Cortex of kidney (tissue), 1 donor: ENCODE measurements at places on chromosomes 13 and 19.
A peak's percentile ranks its signal among the peaks of the same experiment; 100 is the strongest.

DNA sequence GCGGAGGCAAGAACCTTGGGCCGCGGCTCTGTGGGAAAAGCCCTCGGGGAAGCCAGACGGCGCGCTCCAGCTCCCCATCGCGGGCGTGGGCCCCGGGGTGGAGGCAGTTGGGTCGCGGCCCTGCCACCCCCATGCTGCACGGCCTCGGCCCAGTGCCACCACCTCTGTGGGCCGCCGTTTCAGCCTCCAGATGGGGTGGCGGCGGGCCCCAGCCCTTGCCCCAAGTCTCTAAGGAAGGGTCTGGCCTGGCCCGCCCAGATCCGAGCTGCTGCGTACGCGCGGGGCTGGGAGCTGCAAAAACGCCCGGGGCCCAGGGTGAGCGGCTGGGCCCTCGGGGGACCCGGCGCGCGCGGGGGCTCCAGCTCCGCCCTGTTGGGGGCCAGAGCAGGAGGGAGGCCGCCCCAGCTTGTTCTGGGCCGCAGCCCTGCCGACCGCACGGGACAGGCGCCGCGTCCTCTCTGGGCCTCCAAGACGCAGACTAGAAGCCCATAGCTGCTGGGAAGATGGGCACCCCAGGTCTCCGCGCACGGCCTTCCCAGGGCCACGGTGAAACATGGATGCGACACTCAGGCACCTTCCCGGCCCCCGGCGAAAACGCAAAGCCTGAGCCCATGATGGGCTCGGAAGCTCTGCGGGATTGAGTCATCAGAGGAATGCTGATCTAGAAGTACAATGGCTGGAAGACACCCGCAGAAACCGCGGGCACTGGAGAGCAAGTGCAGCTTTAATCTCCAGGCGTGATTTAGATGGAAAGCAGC, 110.1 kb downstream of the KCTD15 start:
- no peak for DNase-seq

DNA sequence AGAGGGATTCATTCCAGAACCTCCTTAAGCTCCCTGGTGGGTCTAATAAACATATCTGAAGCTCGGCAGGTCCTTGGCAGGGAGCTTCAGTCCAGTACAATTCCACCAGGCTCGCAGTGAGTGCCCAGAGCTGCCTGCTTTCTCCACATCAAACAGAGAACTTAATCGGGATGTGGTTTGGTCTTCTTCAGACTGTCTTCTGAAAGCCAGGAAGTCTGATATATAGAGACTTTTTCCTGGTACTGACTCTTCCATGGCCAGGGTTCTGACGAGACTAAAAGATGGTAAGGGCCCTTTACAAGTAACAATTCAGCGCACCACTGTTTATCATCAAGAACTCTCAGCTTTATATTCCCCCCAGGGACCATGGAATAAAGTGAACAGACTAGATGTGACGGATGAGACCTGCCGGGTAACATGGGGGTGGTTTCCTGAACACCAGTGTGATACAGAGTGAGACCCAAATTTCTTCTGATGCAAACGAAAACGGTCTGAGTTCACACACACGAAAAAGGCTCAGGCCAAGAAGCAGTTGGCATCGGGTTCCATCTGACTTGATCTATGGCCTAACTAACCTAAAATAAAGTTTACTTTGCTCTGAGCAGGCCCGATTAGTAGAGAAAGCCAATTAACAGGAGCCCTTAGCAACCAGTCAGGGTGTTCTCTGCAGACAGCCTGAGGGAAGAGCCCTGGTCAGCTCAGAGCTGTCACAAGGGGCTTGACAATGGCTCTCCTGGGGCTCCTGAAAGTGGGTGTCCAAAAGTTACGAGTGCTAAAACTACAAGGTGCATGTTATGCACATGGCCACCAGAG, 29.0 kb downstream of the RANBP3 start:
- DNase-seq, result no peak

GRCh38 chr13:74158571-74159352, 24.6 kb upstream of the KLF12 start:
- DNase-seq, result no peak

DNA sequence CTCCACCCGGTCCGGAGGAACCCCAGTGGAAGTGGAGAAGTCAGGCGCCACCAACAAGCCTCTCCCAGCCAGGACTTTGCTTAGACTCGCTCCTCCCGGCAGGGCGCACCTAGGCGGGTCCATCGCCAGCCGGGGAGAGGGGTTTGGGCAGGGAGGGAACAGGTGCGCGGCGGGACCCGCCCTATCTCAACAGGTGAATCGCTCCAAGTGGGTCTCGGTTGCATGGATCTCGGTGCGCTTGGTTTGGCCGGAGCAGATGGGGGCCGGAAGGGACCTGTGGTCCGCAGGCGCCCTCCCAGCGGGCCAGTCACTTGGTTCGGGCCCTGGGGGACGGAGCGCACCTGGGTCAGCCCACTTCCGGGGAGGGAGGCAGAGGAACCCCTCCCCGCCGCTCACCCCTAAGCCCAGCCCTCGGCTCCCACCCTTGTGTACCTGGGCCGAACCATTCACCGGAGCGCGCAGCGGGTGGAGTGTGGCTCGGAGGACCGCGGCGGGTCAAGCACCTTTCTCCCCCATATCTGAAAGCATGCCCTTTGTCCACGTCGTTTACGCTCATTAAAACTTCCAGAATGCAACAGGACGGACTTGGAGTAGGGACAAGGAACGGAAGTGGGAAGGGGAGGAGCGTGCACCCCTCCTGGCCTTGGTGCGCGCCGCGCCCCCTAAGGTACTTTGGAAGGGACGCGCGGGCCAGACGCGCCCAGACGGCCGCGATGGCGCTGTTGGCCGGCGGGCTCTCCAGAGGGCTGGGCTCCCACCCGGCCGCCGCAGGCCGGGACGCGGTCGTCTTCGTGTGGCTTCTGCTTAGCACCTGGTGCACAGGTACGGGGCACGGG, at the start of gene LSR:
Gene LSR (plus strand): TSS at position 693 of the 836 bp plus-strand sequence. CDS start 21 bp downstream, at position 714.
- no peak for DNase-seq

DNA sequence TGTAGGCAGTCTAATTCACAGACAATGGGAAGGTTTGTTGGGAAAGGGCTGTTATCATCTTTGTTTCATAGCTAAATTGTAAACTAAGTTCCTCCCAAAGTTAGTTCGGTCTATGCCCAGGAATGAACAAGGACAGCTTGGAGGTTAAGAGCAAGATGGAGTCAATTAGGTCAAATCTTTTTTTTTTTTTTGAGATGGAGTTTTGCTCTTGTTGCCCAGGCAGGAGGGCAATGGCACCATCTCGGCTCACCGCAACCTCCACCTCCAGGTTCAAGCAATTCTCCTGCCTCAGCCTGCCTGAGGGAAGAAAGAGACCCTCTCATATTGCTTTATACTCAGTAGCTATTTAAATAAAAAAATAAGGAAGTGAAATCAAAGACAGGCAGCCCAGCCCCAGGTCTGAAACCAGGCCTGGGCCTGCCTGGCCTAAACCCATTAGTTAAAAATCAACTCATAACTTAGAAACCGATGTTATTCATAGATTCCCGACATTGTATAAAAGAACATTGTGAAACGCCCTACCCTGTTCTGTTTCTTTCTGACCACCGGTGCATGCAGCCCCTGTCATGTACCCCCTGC, 297.4 kb upstream of the SGCG start:
- DNase-seq, result no peak

DNA sequence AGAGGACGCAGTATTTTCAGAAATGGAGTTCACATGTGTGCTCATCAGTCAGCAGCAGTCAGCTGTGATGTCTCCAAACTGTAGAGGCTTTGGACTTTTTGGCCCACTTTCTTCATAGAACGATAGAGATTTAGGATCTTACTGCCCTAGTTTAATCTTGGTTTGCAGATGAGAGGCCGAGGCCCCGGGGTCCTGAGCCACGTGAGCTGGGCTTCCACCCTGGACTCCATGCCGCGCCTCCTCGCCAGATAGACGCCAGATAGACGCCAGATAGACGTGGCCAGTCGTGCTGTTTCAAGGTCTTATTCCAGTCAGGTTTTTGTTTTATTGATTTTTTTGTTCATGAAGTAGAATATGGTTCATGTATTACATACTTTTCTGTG, 11.7 kb upstream of the MCF2L start:
- DNase-seq, result no peak

- DNase-seq, result no peak
Measured at GRCh38 chr13:98523455-98524102, 53.3 kb downstream of the STK24 start.

GRCh38 chr19:49119411-49120324, at the start of gene PPFIA3:
Gene PPFIA3 (plus strand): TSS chr19:49119544. CDS start chr19:49127874, 8,330 bp downstream.
- no peak for DNase-seq

GRCh38 chr13:22218797-22219196, 547.9 kb downstream of the FGF9 start:
- DNase-seq, result no peak

GRCh38 chr13:80871481-80871880, 530.6 kb upstream of the SPRY2 start:
- no peak for DNase-seq

GRCh38 chr13:98022210-98022609, 68.7 kb downstream of the IPO5 start:
- no peak for DNase-seq

- no peak for DNase-seq
Measured at GRCh38 chr19:47813304-47813994, 8.3 kb upstream of the CRX start.

DNA sequence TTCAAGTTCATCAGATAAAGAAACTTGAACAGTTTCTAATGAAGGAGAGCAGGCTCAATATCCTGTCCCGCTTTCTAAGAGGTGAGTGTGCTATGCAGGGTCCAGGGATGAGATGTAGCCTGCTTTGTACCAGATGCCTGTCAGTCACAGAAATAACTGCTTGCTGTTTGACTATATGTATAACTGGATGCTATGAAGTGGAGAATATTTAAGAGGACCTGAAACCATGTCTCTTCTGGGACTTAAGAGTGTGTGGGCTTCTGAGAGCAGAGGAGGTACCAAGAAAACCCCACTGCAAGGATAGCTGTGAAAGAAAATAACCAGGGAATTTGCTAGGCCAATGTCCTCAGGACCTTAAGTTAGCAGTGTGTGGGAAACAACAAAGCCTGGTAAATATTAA, 246.3 kb upstream of the RFC3 start:
- DNase-seq, result no peak

GRCh38 chr13:70505809-70506208, 397.6 kb upstream of the KLHL1 start:
- DNase-seq, result no peak

DNA sequence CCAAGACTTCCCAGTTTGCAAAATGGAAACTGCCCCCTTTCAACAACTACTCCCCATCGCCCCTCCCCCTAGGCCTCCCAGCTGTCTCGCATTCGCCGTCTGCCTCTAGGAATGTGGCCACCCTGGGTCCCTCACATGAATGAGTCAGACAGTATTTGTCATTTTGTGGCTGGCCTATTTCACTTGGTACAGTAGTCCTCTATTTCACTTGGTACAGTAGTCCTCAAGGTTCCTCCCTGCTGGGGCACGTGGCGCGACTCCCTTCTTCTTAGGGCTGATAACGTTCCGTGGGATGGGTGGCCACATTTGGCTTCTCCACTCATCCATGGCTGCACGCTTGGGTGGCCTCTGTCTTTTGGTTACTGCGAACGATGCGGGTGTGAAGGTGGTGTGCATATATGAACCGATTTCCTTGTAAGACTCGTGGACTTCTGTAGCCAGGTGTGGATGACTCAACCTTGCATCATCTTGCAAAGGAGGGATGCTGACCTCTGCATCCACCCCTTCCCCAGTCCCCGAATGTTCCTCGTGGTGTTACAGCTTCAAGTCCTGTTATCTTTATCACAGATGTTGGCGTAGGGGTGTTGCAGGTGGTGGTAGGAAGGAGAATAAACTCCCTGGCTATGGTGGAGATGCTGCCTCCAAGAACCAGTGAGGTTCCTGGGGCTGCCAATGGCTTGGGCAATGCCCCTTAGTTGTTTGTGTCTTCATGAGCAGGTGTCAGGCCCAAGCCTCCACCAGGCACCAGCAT, 112.1 kb upstream of the SOX1 start:
- DNase-seq, result no peak

GRCh38 chr13:33684874-33685273, 133.1 kb upstream of the RFC3 start:
- no peak for DNase-seq

GRCh38 chr13:73544175-73544574, 485.4 kb downstream of the KLF5 start:
- no peak for DNase-seq

DNA sequence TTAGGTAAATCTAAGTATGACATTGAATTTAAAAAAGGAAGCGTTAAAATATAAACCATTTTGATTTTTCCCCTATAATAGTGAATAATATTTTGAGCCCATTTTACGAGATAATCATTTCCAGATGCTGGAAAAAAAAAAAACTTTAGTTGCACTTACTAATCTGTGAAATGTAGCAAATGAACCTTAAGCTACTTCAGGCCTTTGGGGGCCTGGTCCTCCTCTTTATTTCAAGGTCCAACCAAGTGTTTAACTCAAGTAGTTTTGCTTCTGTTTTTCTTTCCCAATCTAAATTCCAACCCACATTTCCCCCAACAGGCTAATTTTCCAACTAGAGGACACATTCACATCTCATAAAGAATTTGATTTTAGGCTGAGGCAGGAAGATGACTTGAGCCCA, 101.2 kb downstream of the TNFRSF19 start:
- DNase-seq, result no peak

GRCh38 chr19:42288387-42288786, 13.5 kb upstream of the PRR19 start:
- DNase-seq, result no peak

GRCh38 chr19:1384085-1384462, 367 bp downstream of the NDUFS7 start:
- DNase-seq, result no peak

DNA sequence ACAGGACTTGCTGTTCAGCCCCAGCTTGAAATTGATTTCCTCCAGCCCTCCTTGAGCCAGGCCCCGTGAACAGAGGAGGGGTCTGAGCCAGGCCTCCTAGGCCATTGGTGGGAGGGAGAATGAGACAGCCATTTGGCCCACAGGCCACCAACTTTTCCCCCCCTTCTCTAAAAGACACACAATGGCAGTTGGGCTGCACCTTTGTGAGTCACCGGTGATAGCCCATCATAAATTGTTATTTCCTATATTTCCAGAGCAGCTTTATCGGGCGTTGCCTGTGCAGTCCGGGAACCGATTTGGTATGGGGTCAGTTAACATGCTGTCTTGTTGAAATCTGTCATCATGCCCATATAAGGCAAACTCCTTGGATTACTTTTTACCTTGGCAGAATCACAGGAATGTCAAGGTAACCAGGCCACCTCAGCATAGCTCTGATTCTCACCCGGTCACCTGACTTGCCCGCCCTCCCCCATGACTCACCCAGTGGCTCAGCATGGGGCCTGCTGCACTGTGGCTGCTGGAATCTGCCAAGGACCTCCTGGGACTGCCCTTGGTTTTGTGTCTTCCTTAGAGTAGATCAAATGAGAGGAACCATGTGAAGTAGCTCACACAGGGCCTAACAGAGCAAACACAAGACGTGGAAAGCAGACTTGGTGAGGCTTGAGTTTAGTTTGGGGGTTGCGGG, 36.1 kb downstream of the ACTN4 start:
- DNase-seq, result no peak

- DNase-seq, result peak; percentile 38
Measured at GRCh38 chr13:27424246-27425157, at the start of gene GTF3A. Gene GTF3A (plus strand): TSS chr13:27424619.

- no peak for DNase-seq
Measured at GRCh38 chr13:85812282-85812681, 13.1 kb upstream of the SLITRK6 start.

GRCh38 chr13:112773601-112774447, 84.0 kb downstream of the ATP11A start:
- DNase-seq, result no peak
